NCI-H1417 (cell line): ENCODE measurements at places on chromosomes 4 and X.
A peak's percentile ranks its signal among the peaks of the same experiment; 100 is the strongest.

- DNase-seq = peak; percentile 67
Measured at GRCh38 chrX:68829582-68830418, 979 bp downstream of the EFNB1 start.

DNA sequence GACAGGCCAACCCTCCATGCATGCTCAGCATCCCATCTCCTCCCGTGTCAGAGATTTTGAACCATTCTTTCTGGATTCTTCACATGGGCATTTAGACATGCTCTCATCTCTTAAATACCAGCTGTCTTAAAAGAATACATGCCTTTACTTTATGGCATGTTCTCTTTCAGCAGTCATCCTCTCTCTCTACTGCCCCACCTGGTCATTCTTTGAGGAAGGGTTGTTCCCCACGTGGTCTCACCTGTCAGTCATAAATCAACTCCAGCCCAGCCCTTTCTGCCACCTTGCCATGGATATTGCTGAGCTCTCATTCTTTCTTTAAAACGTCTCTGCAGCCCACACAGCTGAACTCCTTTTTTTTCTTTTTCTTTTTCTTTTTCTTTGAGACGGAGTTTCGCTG is 111.3 kb downstream of the ARHGAP10 start:
- no peak for DNase-seq

DNA sequence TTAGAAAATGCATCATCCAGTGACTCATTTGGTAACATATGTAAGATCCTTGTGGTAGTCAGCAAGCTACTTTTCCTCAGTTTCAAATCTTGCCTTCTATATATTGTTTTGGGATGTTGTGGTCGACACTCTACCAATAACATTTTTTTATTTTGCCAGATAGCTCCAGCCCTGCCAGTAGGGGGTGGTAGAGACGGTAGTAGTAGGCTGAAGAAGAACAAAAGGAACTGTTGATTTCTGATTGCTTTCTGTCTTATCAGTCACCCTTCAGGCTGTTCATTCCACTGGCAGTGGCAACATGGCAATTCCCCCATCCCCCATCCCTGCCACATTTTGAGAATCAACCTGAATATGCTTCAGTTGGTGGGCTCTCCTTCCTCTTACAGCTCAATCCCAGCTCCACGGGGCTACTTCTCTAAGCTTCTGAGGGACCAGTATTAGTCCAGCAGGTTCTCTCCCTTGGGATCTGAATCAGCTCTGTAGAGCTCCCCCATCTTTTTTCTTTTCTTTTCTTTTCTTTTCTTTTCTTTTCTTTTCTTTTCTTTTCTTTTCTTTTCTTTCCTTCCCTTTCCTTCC is 171.5 kb upstream of the VEGFC start:
- no peak for DNase-seq

GRCh38 chrX:21974011-21974385 is 33.5 kb downstream of the SMS start:
- DNase-seq = no peak

DNA sequence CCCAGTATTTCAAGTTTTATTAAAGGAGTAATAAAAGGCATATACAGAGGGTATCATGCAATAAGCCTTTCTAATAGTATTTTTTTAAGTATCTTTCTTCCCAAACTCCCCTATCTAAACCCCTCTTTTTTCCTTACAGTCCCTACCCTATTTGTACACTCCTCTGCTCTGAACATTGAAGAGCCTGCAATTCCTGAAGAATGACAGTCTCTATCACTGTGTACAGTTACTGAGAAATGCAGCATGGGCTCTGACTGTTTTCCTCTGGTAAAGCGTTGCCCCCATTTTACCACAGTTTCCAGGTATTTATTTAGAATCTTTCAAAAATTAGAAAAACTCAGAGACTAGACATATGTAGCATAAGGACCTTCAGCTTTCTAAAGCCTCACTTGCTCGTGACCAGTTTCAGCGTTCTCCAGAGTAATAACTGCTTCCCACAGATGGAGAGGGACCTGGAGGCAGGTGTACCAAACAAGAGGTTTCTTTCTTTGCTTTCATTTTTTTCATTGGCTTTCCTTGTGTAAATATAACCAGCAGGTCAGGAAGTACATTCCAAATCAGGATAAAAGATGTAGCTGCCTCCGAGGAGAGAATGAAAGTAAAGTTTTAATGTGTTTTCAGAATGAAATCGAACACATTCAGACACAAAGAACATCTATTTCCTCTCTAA is 230.8 kb downstream of the CFAP299 start:
- peak; percentile 91 for DNase-seq

- no peak for DNase-seq
Measured at GRCh38 chr4:148315049-148315448, 127.2 kb downstream of the NR3C2 start.

DNA sequence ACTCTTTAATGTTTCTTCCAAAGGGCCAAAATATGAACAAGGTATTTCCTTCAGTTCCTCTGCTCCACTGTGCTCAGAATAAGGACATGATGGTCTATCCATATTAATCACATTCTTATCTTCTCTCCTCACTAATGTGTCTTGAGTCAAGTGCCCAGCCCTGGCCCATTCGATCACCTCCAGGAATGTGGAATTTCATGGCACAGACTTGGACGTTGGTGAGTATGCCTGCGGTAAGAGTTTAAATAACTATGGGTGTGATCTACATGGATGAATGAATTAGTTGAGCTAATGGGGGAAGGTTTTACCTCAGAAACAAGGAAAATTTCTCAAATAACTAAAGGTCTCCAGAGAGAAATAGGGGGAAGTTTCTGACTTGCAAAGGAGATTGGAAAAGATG is 174.0 kb downstream of the NPFFR2 start:
- no peak for DNase-seq
